T-helper 2 cell (primary cell): ENCODE measurements at places on chromosomes 4 and X.

- DNase-seq = no peak
Measured at GRCh38 chrX:4825550-4825949, 1112.1 kb upstream of the PRKX start.

GRCh38 chrX:1011691-1012283 is 200.7 kb downstream of the CRLF2 start:
- no peak for DNase-seq

DNA sequence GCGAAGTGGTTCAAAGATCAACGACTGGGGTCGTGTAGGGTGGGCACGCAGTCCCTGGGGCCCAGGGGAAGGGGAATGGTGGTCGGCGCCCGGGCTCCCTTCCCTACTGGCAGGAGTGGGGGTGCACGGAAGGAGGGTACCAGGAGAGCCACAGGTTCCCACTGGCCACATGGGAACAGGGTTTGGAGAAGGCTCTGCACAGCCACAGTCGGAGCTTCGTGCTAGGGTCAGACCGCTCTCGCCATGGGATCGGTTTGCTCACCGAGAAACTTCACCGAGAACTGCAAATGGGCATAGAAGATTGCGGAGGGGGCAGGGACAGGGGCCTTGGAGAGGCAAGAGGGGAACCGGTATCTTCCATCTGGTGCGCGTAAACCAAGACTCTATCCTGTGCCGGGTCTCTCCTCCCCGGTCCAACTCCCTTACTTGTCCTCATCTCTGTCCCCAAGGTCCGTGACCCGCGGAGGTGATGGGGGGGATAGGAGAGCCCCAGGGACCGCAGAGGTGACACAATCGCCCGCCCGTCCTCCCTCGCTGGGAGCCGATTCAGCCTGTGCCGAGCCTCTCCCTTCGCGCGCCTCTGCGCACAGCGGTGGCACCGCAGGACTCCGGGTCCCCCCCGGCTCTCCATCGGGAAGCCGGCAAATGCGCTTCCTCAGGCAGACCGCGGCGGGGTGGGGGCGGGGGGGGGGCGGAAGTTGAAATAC is 1.0 kb downstream of the SCD5 start:
- no peak for DNase-seq

DNA sequence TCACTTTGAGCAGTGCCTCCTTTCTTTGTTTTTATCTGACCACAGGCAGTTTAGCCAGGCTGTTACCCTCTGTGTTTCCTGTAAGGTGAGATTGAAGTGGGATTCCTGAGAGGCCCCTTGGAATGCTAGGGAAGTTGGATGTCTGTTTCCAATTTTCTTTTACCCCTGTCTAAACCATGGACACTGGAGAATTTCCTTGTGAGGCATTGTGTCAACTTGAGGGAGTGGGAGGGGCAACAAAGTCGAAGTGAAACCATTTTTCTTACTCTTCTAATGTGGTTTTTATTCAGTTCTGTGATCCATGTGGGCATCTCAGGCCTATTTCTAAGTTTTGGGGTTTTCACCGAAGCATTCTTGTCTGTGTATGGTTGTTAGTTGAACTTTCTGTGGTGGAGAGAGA is 296.1 kb upstream of the UGT8 start:
- no peak for DNase-seq

DNA sequence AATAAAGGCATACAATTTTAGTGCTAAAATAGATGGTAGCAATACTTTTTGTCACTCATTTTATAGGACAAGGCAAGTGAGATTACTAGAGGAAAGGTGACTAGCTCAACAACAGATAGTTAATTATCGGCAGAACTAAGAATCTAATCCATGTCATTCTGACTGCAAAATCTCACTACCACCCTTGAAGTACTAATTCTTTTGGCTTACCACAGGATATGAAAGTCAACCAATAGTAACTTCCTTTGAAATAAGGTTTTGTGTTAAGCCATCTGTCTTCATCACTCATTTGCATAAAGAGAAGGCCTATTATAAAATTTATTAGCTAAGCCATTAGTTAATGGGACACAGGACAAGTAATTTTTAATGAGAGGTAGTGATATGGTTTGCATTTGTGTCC is 25.3 kb upstream of the ZMAT1 start:
- DNase-seq = no peak

DNA sequence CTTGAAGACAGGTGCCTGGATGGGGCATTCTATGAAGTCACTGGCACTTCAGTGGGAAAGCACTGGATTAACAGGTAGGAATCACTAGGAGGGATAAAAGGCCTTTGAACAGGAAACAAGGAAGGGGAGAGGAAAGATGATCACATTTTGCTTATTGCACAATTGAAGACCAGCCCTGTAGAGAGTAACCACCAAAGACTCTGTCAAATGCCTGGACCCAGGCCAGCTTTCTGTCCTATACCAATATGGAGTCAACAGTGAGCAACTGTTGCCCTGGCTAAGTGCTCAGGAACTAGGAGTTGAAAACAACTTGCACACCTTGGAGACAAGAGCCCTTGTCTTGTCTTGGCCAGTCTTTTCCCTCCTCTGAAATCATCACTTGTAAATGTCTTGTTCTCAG is 14.1 kb upstream of the RTL3 start:
- DNase-seq = no peak

- no peak for DNase-seq
Measured at GRCh38 chr4:65241257-65241997, 428.9 kb downstream of the EPHA5 start.

DNA sequence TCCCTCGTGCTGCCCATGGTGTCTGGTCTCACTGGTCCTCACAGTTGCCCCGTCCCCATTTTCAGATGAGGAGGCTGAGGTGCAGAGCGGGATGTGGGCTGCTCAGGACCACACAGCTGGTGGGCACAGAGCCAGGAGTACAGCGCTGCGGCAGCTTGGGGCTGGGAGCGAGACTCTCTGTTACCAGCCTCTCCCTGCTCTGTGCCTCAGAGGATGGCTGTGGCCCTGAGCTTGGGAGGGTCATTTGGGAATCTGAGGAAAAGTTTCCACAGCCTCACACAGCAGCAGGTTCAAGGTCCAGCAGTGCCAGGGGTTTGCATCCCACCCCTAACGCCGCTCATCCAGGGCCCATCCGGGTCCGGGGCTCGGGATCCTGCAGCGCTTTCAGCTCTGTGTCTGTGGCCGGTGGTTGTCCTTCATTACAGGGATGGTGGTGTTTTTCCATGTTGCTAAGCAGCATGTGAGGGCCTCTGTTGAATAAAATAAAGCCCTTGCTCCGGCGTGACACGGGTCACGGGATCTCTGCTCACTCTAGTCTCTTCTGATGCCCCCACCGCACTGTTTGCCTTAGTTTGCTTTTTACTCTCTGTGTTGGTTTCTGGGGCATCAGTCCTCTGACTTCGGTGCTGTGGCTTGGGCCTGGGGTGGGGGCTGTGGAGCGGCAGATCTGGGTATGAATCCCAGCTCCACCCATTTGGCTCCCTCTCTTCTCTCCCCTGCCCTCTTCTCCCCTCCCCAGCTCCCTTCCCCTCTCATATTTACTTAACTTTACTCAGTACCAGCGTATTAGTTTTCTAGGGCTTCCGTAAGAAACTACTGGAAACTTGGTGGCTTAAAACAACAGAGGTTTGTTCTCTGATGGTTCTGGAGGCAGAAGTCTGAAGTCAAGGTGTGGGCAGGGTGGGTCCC is 6.5 kb downstream of the WFS1 start:
- DNase-seq = no peak

GRCh38 chrX:37854148-37854547 is 6.8 kb upstream of the DYNLT3 start:
- DNase-seq = no peak

GRCh38 chrX:103919270-103919637 is 43.2 kb upstream of the TMSB15B start:
- DNase-seq = peak; percentile 75

- DNase-seq = no peak
Measured at GRCh38 chr4:88619971-88620370, 27.7 kb downstream of the HERC3 start.

GRCh38 chrX:110992611-110993010 is 103.4 kb upstream of the PAK3 start:
- peak; percentile 1 for DNase-seq

DNA sequence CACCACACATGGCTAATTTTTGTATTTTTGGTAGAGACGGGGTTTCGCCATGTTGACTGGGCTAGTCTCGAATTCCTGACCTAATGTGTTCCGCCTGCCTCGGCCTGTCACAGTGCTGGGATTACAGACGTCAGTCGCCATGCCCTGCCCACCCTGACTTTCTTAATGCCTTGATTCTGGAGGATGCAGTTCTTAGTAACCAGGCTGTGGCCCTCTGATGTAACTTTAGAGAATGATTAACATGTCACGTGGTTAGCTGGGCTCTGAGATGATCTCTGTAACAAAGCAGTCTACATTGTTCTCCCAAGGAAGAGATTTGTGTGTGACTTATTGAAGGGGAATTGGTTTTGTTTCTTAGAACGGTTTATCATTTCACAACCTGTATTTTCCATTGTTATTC is 30.6 kb downstream of the ANK2 start:
- DNase-seq = no peak

DNA sequence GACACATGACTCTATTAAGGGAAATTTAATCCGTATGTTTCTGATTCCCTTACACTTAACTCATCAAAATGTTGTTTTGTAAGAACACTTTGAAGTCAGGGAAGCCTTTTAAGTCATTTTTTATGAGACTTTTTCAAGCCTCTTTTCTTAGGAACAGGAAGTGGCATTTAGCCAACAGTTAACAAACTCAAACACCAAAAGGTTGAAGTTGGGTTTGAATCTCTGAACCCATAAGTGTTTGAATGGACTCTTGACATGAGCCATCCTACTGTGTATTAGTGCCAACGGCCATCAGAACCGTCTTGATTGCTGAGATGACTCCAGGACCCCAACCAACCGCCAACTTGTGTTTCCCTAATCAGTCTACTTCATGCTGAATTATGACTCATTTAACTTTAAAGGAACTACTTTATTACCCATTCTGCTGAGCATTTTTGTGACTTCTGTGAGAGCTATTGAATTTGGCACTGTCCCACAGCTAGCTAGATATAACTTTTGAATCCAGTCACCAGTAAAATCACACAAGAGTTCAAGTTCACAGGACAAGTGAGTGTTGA is 209.1 kb upstream of the FAT1 start:
- no peak for DNase-seq

- DNase-seq = no peak
Measured at GRCh38 chr4:170162416-170162815, 72.7 kb upstream of the AADAT start.

DNA sequence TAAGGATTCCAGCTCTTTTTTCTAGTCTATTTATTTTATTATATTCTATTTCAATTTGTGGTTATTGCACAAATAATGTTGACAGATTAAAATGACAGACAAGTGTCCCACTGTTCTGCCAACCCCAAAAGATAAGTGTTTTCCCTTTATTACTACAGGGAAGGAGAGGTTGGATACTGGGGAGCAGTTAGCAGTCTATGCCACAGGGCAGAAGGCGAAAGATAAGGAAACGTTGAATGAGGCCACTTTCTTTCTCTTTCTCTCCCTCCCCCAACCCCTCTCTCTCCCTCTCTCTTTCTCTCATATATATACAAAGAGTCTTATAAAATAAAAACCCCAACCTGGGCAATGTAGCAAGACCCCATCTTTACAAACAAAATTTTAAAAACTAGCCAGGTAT is 31.6 kb downstream of the SLC9A6 start:
- DNase-seq = no peak

- DNase-seq = no peak
Measured at GRCh38 chr4:86928400-86929255, 6.2 kb upstream of the AFF1 start.

- no peak for DNase-seq
Measured at GRCh38 chr4:56958111-56958517, 19.3 kb downstream of the NOA1 start.

GRCh38 chr4:156672492-156673305 is 298.9 kb downstream of the PDGFC start:
- DNase-seq = no peak

GRCh38 chr4:181468451-181468850 is 774.8 kb upstream of the TENM3 start:
- no peak for DNase-seq

DNA sequence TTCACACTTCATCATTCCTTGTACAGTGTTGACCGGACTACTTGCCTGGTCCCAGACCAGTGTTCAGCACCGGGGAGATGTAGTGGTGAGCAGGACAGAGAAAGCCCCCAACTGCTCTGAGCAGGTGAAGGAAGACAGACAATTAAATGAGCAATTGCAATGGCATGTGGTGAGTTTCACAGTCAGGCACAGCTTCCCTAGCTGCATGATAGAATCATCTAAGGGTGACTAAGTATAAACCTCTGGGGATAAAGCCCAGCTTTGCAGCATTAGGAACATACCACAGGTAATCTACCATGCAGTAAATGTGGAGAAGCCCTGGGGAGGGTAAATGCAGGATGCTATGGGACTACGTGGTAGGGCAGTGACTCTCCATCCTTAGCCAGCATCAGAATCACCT is 47.8 kb downstream of the TMA16 start:
- no peak for DNase-seq

DNA sequence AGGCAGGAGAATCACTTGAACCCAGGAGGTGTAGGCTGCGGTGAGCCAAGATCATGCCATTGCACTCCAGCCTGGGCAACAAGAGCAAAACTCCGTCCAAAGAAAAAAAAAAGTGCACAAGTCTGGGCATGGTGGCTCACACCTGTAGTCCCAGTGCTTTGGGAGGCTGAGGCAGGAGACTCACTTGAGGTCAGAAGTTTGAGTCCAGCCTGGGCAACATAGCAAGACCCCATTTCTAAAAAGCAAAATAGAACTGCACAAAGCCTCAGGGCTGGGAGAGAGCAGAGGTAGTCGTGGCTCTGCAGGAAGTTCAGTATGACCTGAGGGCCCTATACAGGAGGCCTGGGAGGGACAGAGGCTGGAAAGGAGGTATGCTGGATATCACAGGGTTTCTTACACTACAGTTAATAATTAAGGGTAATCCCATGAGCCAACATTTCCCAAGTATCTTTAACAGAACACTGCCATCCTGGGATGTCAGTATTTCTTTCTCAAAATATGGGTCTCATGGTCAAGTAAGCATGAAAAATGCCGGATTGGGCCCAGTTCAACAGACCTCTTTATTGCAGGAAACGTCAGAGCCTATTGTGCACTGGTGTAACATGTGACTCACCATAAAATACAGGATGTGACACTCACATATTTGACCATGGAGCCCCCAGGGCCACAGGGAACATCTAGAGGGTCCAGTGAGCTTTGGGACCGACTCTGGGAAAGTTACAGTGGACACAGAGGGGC is 37.8 kb downstream of the ACSL1 start:
- no peak for DNase-seq

DNA sequence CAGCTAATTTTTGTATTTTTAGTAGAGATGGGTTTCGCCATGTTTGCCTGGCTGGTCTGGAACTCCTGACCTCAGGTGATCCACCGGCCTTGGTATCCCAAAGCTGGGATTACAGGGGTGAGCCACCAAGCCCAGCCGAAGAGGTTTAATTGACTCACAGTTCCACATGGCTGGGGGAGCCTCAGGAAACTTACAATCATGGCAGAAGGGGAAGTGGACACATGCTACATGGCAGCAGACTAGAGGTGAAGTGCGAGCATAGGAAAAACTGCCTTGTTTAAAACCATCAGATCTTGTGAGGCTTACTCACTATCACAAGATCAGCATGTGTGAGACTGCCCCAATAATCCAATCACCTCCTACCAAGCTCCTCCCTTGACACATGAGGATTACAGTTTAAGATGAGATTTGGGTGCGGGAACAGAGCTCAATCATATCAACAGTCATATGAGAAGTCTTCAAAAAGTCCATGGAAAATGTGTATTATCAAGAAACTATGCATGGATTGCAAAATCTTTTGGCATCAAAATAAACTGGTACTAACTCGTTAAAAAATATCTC is 25.8 kb upstream of the RPL39 start:
- DNase-seq = no peak

GRCh38 chr4:169110633-169111032 is 100.6 kb upstream of the CBR4 start:
- DNase-seq = no peak

- no peak for DNase-seq
Measured at GRCh38 chrX:17380221-17380620, 5.2 kb downstream of the NHS start.
